ENCODE measurements at places on chromosomes 2 and 18. TPM values are rescaled to one million over a fixed set of nuclear protein-coding genes. Genes with fewer than 3 reads are reported as not detected.

Gene IKZF2
- total RNA-seq: 15.5 TPM

Gene HOXD13
- 1.1 TPM for total RNA-seq

Gene RSAD2
- total RNA-seq: 6.3 TPM

Gene UGT1A3
- not detected for total RNA-seq

Gene OSBPL6
- total RNA-seq: 1.5 TPM

Gene PCARE
- 0.66 TPM for total RNA-seq

Gene LRP2
- not detected for total RNA-seq

Gene SCN9A
- total RNA-seq: 11.4 TPM

Gene PFN4
- not detected for total RNA-seq

Gene CROCC2
- total RNA-seq: not detected

Gene SERPINB11
- not detected for total RNA-seq

Gene CD8B
- total RNA-seq: not detected

Gene CPLX4
- total RNA-seq: not detected

Gene TMEM247
- not detected for total RNA-seq

Gene GALNT3
- total RNA-seq: 5.5 TPM

Gene LOXHD1
- 0.85 TPM for total RNA-seq

Gene RPL31
- 2,109 TPM for total RNA-seq

Gene EFEMP1
- total RNA-seq: 400 TPM

Gene STON1
- total RNA-seq: 63.9 TPM

Gene LBX2
- total RNA-seq: 2.9 TPM

Gene CXCR1
- not detected for total RNA-seq

Gene APCDD1
- 191 TPM for total RNA-seq

Gene CAPN14
- not detected for total RNA-seq

Gene SOCS6
- 17.8 TPM for total RNA-seq

Gene LINC00305
- total RNA-seq: not detected

Gene CGREF1
- 8.5 TPM for total RNA-seq

Gene GNAL
- total RNA-seq: 20.7 TPM

Gene KATNAL2
- 8.0 TPM for total RNA-seq

Gene FAM237A
- not detected for total RNA-seq

Gene SEPTIN2
- 391 TPM for total RNA-seq

Gene DLGAP1
- total RNA-seq: 0.85 TPM

Gene NDC80
- total RNA-seq: 2.0 TPM

Gene SPRED2
- 25.3 TPM for total RNA-seq

All from subcutaneous adipose tissue (tissue), 4 donors.